ENCODE measurements at places on chromosomes 1 and 21. TPM values are rescaled to one million over a fixed set of nuclear protein-coding genes. Genes with fewer than 3 reads are reported as not detected.

Gene RPL5
- 2,304 TPM for total RNA-seq

DNA sequence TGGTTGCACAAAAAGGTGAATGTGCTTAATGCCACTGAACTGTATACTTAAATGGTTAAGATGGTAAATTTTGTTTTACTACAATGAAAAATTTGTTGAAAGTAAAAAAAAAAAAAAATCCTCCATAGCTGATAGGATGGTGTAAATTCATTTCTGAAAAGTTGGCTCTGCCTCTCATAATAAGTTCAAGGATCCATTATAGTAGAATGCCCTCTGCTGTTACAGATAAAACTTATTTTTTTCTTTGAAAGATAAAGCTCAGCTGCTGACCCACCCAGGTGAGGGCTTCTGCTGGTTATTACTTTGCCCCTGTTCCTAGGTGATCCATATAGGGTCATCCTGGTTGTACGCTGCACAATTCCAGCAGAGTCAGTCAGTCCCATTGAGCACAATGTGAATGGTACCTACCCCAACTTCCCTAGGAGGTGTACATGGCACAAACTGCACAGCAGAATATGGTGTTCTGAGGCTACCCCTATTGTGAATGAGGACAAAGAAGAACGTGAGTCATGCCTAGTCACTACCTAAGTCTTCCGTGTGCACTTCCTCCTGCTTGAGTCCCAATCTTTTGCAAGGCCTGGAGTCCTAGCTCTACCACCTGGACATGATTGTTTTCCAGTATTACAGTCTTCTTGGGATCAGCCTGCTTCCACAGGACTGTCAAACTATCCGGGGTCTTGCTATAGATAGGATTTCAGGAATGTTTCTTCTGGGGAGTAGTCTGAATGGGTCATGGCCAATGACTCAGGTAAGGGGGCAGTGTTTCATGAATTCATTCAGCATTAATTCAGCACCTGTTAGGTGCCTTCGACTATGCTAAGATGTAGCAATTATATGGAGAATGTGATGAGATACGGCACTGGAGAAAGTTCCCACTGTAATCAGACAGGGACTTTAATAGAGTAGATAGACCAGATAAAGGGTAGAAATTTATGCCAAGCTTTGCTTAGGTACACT, 20.8 kb upstream of the CD5L start:
- no peak for DNase-seq
- H3K27me3 ChIP-seq, result no peaks in the 10 kb centered on the region
- no peak overlapping the region for H3K27ac ChIP-seq
- no peak overlapping the region for H3K4me3 ChIP-seq
- no peaks in the 10 kb centered on the region for H3K36me3 ChIP-seq

Gene SERTAD4
- total RNA-seq, result not detected

DNA sequence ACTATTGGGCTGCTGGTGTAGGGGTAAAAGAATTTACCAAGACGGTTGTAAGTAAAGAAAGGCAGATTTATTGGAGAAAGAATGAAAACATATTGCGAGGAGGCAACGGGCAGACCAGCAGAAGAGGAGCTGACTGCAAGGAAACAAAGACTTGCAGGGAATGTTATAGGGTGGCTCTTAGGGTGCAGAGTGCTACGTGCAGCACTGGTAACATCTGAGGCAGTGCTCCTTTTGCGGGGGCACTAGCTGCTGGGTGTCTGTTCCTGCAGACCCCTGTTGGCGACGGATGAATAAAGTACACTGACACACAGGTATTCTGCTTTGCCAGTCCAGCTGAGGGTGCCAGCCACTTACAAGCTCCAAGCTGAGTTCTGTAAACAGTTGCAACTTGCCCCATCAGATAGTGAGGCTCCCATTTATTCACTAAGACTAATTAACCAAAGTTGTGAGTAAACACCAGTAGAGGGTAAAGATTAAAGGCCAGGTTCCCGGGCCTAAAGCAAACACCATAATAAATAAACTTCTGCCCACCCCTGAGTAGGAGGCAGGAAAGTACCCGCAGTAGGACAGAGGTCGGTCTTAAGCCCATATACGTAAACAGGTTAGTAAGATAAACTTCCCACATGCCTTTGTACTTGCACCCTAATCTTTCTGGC, 140.2 kb upstream of the KCNK1 start:
- no peaks in the 10 kb centered on the region for H3K36me3 ChIP-seq
- no peak overlapping the region for H3K27ac ChIP-seq
- peaks cover 13% of the 10 kb centered on the region for H3K4me1 ChIP-seq
- DNase-seq, result no peak
- no peak overlapping the region for H3K4me3 ChIP-seq
- no peaks in the 10 kb centered on the region for H3K27me3 ChIP-seq

Gene OR2T11
- total RNA-seq, result not detected

Gene PIGR
- not detected for total RNA-seq
